NCI-H1105 treated with DMSO at 0.1 percent for 48 hours (cell line): ENCODE measurements at places on chromosomes 16 and 17.

GRCh38 chr17:47969930-47970724, 786 bp upstream of the CDK5RAP3 start:
- no peak for DNase-seq

DNA sequence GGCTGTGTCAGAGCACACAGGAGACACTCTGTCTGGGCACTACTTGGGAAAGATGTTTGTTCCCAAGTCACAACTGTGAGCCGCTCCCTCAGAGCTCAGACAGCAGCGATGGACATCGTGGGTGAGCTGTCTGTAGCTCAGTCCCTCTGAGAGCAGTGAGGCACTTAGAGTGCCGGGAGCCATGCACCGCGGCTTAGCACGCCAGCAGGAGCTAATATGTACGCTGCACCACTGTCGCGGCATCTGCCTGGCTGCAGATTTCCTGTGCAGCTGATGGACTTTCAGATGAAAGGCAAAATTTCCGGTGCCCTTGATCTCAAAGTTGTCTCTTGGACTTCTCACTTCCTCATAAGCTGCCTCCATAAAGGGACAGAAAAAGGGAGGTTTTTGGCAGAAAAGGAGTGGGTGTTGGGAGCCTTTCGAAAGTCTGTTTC, 92.8 kb upstream of the ZNF469 start:
- DNase-seq: no peak

DNA sequence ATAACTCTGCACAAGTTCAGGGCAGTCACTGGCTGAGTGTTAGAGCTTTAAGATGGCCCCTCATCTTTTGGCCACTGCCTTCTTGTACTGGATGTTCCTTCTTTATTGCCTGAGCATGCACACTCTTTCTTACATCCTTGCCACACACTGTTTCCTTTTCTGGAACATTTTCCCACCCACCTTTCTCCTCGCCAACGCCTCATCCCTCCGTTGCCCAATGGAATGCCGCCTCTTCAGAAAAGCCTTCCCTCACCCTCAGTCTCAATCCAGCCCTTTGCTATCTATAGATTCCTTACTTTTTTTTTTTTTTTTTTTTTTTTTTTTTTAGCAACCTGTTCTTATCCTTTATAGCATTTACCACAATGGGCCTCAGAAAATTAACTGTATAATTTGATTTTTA, 47.9 kb upstream of the RBFOX1 start:
- no peak for DNase-seq

- DNase-seq: no peak
These were observed 231.6 kb downstream of the GRIN2A start for GRCh38 chr16:9950658-9951057.

GRCh38 chr17:82334204-82334621, 647 bp upstream of the SECTM1 start:
- no peak for DNase-seq

- DNase-seq: no peak
These were observed 41.9 kb upstream of the WSCD1 start for GRCh38 chr17:6028294-6028693.

DNA sequence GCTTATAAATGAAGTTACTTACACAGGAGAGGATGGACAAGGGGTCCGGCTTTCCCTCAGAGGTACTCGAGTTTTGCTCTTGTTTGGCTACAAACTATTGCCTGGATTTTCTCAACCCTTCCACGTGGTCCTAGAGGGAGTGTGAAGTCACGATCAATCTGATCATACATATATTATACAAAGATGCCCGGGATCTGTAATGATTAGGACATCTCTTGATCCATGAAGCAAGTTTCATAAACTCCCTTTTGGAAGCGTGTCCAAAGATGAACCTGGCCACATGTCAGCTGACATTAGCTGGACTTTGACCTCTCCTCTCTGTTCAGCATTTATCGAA, 2.3 kb upstream of the CDH11 start:
- no peak for DNase-seq

GRCh38 chr16:1489077-1489476, 333 bp upstream of the PTX4 start:
- DNase-seq: no peak

GRCh38 chr16:89536886-89537548, 23.5 kb upstream of the RPL13 start:
- no peak for DNase-seq

DNA sequence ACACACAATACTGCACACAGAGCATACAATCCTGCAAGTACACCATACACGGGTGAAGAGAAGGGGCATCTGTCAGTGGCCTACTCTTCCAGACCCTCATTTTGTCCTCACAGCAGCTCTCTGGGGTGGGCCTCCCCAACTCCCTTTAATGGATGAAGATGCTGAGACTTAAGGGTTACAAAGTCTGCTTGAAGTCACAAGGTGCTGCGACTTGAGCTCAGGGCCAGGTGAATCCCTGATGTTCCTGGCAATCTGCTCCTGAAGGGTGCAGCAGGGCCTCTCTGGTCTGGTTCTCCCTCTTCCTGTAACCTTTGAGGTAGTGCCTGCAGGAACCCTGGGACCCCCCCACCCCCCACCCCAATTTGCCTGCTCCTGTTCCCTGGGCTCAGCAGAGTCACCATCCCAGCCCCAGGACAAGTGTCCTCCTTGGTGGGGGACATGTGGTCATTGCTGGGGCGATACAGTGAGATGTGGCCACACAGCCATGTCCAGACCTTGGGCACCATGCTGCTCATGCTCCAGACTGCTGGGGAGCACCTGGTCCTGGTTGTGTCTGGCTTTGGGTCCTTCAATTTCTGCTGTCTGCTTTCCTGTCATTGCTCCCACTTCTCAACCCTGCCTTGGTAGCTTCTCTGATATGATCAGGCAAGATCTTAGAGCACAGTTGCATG, 107.5 kb downstream of the METRNL start:
- DNase-seq: no peak

DNA sequence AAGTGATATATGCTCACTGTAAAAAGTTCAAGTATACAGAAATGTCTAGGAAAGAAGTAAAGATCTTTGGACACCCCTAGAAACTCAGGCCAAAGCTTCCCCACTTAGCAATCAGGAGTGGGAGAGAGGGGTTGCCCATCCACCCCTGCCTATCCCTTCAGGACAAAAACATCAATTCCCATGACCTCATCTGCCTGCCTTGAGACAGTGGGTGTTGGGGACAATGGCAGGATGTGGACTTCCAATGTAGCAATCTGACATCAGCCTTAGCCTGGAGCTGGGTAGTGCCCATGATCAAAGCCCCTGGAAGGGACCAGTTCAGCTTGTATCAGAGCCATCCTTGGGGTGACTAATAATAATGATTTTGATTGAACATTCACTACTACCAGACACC, 18.1 kb downstream of the ITPRIPL2 start:
- DNase-seq: no peak

DNA sequence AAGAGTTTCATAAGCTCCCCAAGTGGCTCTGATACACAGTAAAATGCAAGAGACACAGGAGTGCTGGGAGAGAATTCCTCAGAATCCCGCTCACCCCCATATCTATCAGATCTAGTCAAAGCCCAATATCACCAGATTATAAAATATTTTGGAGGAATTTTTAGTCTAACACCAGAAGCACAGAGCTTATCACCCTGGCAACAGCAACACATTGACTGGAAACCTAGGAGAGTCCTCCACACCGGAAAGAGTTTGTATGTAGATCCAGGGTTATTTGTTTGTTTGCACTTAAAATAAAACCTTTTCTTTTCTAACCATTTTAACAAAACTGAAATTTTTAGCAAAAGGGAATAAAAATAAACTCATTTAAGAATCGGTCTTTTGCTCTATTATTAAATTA, 7.2 kb downstream of the SOX9 start:
- no peak for DNase-seq

DNA sequence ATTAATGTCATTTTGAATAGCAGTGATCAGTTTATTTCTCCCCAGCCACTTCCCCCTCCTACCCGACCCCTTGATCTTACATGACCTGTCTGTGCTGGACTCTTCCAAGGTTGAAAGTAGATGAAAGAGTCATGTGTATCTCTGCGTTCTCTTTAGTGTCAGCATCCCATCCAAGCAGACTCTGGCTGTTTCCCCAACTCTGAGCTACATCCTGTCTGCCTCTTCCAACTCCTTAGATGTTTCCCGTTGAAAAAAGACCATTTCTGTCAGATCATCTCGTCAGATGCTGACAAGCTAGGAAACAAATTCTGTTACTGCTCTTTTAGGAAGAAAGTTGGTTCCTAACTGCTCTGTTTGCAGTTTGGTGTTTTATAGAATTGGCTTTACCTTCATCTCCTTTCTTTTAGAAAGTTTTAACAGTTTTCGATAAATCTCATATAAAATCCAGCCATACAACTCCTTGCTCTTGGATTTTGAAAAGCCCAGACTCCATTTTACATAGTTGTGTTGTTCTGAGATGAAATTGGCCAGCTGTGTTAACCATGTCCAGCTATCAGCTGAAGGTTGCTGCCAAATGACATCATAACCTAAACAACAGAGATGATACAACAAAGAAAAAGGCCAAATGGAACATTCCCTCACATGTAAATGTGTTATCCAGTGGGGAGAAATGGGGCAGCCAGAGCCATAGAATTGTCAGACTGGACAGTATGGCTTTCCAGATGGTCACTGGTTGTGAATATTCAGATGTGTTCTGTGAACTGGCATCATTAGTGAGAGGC, 43.5 kb downstream of the CYB561 start:
- no peak for DNase-seq

- DNase-seq: no peak
These were observed 197.2 kb downstream of the RGS9 start for GRCh38 chr17:65334406-65334805.

GRCh38 chr16:50210266-50211038, 55.9 kb upstream of the ADCY7 start:
- peak; percentile 81 for DNase-seq

DNA sequence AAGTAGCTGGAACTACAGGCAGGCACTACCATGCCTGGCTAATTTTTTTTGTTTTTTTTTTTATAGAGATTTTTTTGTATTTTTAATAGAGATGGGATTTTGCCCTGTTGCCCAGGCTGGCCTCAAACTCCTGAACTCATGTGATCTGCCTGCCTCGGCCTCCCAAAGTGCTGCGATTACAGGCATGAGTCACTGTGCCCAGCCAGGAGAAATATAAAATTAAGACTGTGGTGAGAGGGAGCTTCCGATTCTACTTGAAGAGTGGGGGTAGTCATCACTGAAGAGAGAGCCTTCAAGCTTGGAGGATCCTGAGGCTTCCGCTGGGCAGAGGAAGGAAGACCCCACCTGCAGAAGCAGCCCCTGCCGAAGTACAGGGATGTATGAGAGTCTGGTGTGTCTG, 34.4 kb upstream of the RGS9 start:
- no peak for DNase-seq

GRCh38 chr16:70691223-70692129, 5.6 kb upstream of the MTSS2 start:
- DNase-seq: no peak

- no peak for DNase-seq
These were observed 1056.3 kb upstream of the EEF2KMT start for GRCh38 chr16:6153901-6154300.

DNA sequence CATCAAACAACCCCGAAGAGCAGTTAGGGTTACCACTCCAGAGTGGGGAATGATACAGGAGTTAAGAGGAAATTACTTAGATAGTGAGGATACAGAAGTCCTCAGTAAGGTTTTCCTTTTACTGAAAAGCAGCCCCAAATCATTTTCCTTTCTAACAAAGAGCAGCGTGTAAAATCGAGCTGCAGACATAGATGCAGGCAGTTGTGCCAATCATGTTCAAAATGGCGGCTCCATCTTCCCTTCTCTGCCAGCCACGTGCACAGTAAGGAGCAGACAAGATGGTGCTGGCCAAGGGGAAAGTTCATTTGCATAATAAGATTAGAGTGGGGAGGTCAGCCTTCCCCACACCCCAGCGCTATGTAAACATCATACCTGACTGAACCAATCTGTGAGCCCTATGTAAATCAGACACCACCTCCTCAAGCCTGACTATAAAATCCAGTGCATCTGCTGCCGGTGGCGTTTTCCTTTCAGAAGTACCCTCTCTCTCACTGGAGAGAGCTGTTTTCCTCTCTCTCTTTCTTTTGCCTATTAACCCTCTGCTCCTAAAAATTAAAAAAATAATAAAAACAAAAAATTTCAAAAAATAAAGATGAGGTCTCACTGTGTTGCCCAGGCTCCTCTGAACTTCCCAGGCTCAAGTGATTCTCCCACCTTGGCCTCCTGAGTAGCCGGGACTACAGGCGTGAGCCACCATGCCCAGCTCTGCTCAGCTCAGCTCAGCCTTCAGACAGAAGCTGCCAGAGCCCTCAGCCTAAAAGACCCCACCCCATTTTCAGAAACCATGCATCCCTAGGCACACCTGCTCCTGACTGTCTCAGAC, 2.6 kb upstream of the SRL start:
- DNase-seq: peak; percentile 32

GRCh38 chr16:79267781-79268180, 332.8 kb downstream of the MAF start:
- DNase-seq: no peak

DNA sequence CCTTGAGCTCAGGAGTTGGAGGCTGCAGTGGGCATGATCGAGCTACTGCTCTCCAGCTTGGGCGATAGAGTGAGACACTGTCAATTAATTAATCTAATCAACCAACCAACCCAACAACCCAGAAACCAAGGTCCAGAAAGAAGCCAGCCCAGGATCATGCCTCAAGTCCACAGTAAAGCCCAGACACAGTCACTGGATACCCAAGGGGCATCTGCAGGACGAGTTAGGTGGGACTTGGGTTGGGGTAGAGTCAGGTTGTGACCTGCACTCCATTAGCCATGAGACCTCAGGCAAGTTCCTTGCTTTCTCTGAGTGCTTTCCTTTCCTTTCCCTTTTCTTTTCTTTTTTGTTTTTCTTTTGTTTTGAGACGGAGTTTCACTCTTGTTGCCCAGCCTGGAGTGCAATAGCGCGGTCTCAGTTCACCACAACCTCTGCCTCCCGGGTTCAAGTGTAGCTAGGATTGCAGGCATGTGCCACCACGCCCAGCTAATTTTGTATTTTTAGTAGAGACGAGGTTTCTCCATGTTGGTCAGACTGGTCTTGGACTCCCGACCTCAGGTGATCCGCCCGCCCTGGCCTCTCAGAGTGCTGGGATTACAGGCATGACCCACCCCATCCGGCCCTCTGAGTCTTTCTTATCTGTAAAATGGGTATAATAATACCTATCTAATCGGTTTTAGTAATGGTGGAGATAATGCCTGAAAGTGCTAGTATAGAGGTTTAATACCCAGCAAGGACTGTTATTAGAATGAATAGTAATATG, 3.5 kb upstream of the HSD17B1 start:
- no peak for DNase-seq

- no peak for DNase-seq
These were observed 25.5 kb downstream of the GP2 start for GRCh38 chr16:20301840-20302239.
